Breast epithelium (tissue), 4 donors: ENCODE measurements at places on chromosomes 7 and 10.

GRCh38 chr7:80960244-80960795 lies 41.5 kb upstream of the SEMA3C start:
- H3K27me3 ChIP-seq = no peaks in the 10 kb centered on the region
- H3K4me1 ChIP-seq = no peaks in the 10 kb centered on the region

GRCh38 chr10:116848032-116848943 lies 1.0 kb upstream of the ENO4 start:
- no peaks in the 10 kb centered on the region for H3K27me3 ChIP-seq
- no peaks in the 10 kb centered on the region for H3K4me1 ChIP-seq
- peak overlapping the region; percentile 76 for H3K27ac ChIP-seq
- no peak for DNase-seq

- H3K27me3 ChIP-seq = no peaks in the 10 kb centered on the region
- no peaks in the 10 kb centered on the region for H3K36me3 ChIP-seq
- H3K27ac ChIP-seq = peak overlapping the region; percentile 40
- no peak overlapping the region for H3K4me3 ChIP-seq
- DNase-seq = no peak
These were observed 94.8 kb upstream of the AFAP1L2 start for GRCh38 chr10:114499116-114499515.

DNA sequence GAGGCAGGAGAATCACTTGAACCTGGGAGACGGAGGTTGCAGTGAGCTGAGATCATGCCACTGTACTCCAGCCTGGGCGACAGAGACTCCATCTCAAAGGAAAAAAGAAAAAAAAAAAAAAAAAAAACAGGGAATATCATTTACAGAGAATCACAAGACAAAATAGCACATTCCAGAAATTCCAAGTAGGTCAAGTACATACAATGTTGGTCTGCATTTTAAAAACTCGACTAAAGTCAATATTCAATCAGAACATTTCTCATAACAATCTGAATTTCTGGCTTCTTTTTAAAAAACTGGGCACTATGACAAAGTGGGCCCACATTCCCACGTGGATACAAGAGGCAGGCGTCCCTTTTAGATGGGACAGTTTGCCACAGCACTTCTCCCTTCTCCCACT lies 12.8 kb downstream of the ZC3HAV1L start:
- peak overlapping the region; percentile 7 for H3K27ac ChIP-seq
- H3K27me3 ChIP-seq = no peaks in the 10 kb centered on the region
- no peak for DNase-seq
- peaks cover 6% of the 10 kb centered on the region for H3K36me3 ChIP-seq
- no peaks in the 10 kb centered on the region for H3K4me1 ChIP-seq

DNA sequence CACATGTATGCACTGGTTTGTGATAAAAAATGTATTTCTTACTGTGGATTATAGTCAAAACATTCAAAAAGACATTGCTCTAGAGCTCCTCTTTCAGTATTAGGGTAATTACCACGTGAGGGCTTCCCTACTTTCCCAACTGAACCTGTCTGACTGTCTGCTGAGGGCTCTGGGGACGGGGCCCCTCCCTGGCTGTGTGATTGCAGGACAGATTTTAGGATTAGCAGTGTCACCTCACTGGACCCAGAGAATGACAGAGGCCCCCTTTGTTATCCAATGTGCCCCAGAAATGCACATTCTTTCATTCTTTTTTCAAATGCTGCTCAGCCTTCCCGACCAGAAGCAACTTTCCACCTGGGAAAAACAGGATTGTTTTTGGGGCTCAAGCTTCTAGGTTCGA lies 43.6 kb upstream of the MXI1 start:
- H3K27ac ChIP-seq = no peak overlapping the region
- H3K4me1 ChIP-seq = no peaks in the 10 kb centered on the region
- no peak overlapping the region for H3K4me3 ChIP-seq
- H3K27me3 ChIP-seq = peaks cover 8% of the 10 kb centered on the region

GRCh38 chr7:69681181-69681580 lies 82.9 kb downstream of the AUTS2 start:
- DNase-seq = no peak
- H3K36me3 ChIP-seq = no peaks in the 10 kb centered on the region
- no peak overlapping the region for H3K4me3 ChIP-seq
- no peak overlapping the region for H3K27ac ChIP-seq
- H3K27me3 ChIP-seq = no peaks in the 10 kb centered on the region

- peaks cover 7% of the 10 kb centered on the region for H3K4me1 ChIP-seq
- H3K4me3 ChIP-seq = no peak overlapping the region
- H3K27me3 ChIP-seq = no peaks in the 10 kb centered on the region
- no peaks in the 10 kb centered on the region for H3K36me3 ChIP-seq
- no peak for DNase-seq
These were observed 15.6 kb downstream of the NCOA4 start for GRCh38 chr10:46014683-46015405.

GRCh38 chr7:48634116-48634632 lies 290.2 kb upstream of the CDC14C start:
- no peak for DNase-seq
- no peaks in the 10 kb centered on the region for H3K4me1 ChIP-seq

DNA sequence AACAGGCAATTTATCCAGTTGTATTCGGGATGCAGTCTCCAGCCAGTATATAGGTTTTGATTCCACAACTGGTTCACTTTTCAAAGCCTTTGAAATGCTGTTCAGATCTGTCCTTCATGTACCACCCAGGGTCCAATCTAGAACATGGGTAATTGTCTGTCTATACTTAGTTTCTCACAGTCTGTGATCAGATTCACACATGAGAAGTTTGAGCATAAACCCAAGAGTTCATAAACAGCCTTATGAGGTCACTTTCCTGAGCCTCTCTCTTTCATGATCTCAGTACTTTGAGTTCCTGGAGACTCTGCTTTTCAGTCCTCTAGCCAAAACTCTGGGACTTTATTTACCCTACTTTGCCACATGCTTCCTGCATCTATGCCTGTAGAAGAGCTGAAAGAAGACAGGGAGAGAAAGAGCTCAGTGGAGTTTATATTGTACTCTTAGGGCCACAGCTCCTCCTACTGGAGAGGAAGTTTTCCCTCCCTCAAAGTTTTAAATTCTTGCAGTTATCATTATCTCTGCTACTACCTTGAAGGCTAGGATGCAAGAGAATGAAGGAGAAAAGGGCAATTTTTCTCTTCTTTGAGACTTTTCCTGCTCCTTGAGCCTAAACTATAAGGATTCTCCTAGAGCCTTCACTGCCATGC lies 172.0 kb downstream of the ZEB1 start:
- no peak overlapping the region for H3K4me3 ChIP-seq
- H3K4me1 ChIP-seq = no peaks in the 10 kb centered on the region
- no peak for DNase-seq
- no peak overlapping the region for H3K27ac ChIP-seq
- no peaks in the 10 kb centered on the region for H3K27me3 ChIP-seq
- H3K36me3 ChIP-seq = no peaks in the 10 kb centered on the region

- no peak overlapping the region for H3K4me3 ChIP-seq
- no peaks in the 10 kb centered on the region for H3K36me3 ChIP-seq
- H3K4me1 ChIP-seq = no peaks in the 10 kb centered on the region
These were observed 136.0 kb upstream of the COL1A2 start for GRCh38 chr7:94258418-94259300.

DNA sequence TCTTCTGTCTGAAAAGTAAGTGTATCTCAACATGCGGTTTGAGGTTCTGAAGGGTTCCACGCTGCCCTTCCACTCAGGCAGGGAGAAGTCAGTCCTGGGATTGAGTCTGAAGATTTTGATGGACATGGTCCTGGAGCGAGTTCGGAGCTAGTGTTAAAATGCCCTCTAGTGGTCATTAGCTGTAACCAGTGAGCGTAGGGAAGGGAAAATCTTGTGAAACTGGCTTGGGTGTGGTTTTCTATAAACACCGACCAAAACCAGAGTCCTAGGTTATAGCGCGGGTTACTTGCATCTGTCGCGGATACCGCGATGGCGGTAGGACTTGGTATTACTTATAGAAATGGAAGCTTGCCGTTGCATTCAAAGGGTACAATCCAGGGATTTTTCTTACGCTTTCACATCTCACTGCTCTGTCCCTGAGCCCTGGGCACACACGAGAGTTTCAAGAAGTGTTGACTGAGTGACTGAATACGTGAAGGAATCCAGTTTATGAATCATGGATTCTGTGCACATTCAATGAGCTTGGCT lies 348.2 kb upstream of the C7orf33 start:
- H3K4me1 ChIP-seq = no peaks in the 10 kb centered on the region
- H3K27me3 ChIP-seq = no peaks in the 10 kb centered on the region
- no peaks in the 10 kb centered on the region for H3K36me3 ChIP-seq
- no peak for DNase-seq
- peak overlapping the region; percentile 37 for H3K4me3 ChIP-seq
- no peak overlapping the region for H3K27ac ChIP-seq

DNA sequence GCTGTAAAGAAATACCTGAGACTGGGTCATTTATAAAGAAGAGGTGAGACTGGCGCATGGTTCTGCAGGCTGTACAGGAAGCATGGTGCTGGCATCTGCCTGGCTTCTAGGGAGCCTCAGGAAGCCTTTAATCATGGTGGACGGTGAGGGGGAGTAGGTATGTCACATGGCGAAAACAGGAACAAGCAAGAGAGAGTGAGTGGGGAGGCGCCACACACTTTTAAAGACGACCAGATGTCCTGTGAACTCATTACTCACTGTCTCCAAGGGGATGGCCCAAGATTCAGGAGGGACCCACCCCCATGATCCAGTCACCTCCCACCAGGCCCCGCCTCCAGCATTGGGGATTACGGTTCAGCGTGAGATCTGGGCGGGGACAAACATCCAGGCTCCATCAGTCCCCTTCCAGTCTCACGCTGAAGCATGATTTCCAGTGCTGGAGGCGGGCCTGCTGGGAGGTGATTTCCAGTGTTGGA lies 3.2 kb downstream of the ZNF316 start:
- peak overlapping the region; percentile 43 for H3K27ac ChIP-seq
- no peaks in the 10 kb centered on the region for H3K27me3 ChIP-seq
- DNase-seq = no peak
- H3K4me3 ChIP-seq = no peak overlapping the region

- H3K27me3 ChIP-seq = no peaks in the 10 kb centered on the region
- no peaks in the 10 kb centered on the region for H3K36me3 ChIP-seq
- DNase-seq = no peak
- no peak overlapping the region for H3K27ac ChIP-seq
- H3K4me1 ChIP-seq = no peaks in the 10 kb centered on the region
These were observed 36.1 kb downstream of the KCTD7 start for GRCh38 chr7:66664590-66665293.

- H3K27ac ChIP-seq = no peak overlapping the region
- H3K4me3 ChIP-seq = no peak overlapping the region
- no peaks in the 10 kb centered on the region for H3K36me3 ChIP-seq
- H3K27me3 ChIP-seq = no peaks in the 10 kb centered on the region
These were observed 17.8 kb downstream of the NPSR1 start for GRCh38 chr7:34675749-34676374.
